ENCODE measurements at places on chromosomes 11 and 22.

DNA sequence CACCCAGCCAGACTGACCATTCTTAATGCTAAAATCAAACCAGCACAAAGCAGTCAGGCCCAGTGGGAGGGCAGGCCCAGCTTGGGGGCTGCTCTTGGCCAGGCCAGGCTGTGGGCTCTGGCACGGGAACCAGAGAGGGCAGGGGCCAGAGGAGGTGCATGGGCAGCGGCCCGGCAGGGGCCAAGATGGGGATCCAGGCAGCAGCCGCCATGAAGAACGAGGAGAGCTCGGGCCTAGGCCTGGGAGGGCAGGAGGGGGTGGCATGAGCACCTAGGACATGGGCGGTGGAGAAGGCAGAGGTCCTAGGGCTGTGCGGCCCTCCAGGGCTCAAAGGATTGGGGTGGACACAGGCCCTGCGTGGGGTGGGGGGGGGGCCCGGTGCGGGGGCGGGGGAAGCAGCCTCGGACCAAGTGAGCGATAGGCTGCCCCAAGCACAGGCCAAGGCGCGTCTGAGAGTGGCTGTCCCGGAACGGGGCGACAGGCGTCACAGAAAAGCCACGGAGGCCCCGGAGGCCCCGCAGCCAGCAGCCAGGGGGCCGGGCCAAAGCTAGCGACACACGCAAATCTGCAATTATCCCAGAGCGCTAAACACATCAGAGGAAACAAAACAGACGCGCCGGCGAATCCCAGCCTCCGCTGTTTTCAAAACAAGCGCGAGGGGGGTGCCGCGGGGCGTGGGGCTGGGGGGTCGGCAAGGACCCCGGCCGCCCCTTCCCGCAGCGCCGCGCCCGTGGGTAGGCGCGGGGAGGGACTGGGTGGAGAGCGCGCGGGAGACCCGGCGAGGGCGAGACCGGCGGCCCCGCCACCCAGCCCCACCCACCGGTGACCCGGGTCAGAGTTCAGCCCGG, 8.3 kb downstream of the PLXNB2 start:
- no peak for DNase-seq

DNA sequence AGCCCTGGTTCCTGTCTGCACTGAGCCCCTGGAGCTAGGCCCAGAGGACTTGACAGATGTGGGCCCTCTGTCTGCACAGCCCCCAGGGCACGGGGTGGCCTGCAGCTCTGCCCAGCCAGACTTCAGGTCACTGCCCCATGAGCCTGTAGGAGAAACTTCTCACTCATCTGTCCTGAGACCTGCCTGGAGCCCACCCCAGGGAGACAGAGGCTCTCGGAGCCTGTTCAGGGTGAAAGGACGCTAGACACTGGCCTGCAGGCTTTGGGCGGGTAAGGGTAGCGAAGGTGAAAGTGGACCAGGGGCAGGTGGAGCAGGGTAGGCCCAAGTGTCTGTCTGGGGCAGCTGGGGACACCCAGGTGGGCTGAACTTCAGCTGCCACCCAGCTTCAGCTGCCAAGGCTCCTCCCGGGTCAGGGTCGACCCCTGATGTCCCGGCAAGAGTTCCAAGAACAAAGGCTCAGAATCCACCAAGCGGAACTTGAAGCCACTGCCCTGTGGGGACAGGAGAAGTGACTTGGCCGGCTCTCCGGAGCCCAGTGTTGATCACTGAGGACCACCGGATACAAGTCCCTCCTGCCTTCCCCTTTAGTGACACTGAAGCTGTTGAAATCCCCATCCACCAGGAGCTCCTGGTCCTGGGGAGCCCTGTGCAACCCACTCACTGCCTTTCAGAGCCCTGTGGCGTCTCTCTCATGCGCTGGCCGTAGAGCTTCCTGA, 90.3 kb downstream of the KCNQ1 start:
- DNase-seq: no peak

DNA sequence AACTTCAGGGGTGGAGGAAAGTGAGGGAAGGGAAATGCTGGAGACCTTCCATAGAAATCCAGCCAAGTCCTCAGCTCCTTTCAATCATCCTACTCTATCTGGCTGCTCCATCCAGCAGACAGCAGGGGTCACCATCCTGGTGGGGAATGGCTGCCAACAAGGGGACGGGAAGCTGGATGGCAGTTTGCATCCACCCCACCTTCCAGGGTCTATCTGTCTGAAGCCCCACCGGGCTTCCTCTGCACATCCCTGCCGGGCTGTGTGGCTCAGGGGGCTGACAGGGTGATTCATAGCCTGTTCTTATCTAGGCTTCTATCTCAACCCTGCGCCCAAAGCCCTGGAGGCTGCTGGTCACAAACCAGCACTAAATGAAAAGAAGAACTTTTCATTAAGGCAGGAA, 1.1 kb downstream of the SYTL2 start:
- no peak for DNase-seq

DNA sequence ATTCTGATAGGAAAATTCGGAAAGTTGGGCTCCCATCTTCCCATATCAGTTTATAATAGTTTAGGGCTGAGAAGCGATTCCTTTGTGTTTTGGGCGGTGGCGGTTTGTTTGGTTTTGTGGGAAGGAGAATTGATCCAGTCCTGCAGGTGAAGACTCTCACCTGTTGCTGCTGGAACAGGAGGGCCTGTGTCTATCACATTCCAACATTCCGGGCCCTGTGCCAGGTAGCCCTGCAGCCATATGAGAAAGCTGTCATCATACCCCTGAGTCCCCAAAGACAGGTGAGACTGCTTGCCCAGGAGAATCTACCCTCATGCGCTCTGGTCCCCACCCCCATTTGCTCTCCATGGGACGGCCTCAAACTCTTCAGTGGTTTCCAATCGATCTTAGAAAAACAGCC, 62.1 kb downstream of the TRAF6 start:
- DNase-seq: no peak

- DNase-seq: no peak
Observed at GRCh38 chr11:68570691-68571090, 110.1 kb downstream of the PPP6R3 start.

GRCh38 chr22:29205594-29206371, at the start of gene EMID1:
Gene EMID1, plus strand, starts transcription at chr22:29205896. Its CDS starts 143 bp downstream, at chr22:29206039.
- DNase-seq: no peak

DNA sequence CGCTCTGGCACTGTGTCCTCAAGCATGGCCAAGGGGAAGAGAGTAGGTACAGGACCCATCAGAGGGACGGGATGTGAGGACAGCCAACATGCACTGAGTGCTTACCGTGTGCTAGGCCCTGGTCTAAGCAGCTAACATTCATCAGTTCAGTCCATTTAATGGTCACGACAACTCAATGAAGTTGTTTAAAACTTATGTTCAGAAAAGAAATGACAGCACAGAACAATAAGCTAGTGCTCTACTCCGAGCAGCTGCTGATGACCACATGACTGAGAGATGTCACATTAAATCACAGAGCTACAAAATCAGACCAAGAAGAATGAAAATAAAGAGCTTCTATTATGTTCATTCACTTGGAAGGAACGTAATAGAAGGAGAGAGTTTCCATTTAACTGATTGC, 26.3 kb downstream of the PRDM10 start:
- DNase-seq: no peak

GRCh38 chr11:30206249-30206996, 24.4 kb upstream of the FSHB start:
- DNase-seq: no peak

- DNase-seq: no peak
Observed at GRCh38 chr11:116698080-116698479, 74.7 kb downstream of the BUD13 start.

- DNase-seq: no peak
Observed at GRCh38 chr22:27419473-27419872, 382.1 kb downstream of the MN1 start.

DNA sequence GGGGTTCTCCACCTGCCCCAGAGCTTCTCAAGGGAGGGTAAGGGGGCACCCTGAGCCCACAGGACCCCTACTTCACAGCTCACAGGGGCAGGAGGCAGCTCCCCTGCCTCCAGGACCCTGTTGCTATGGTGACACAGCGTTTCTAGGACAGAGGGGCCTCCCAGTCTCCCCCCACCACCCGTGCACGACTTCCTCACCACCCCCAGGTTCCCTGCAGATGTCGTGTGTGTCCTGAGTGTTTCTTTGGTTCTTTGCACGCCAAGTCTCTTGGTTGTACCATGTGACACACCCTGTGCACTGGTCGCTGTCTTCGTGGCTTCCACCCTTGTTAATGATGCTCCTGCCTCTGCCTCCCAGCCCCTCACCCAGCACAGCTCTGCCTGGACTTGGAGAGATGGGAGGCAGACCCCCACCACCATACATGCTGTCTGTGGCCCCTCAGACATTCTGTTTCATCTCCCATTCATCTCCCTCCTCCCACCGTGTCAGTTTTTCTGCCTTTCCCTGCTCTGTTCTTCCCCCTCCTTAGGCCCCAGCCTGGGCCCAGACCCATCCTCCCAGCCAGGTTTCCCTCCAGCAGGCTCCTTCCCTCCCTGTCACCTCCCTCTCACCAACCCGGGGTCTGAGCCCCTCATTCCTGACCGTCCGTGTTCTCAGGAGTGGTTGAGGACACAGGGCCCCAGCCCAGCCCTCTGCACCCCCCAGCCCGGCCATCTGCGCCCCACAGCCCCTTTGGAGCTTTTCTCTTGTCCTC, 24.5 kb upstream of the RAB1B start:
- DNase-seq: no peak

GRCh38 chr11:21053466-21053865, 384.1 kb downstream of the NELL1 start:
- DNase-seq: no peak

Data from AG09319 (cell line).